Stimulated activated CD8-positive, alpha-beta memory T cell treated with anti-CD3 and anti-CD28 coated beads, Interleukin-4, amount 100 ng/mL, for 1 hour (primary cell): ENCODE measurements at places on chromosomes 5 and 9.

- no peak for DNase-seq
Measured at GRCh38 chr5:94776167-94776566, 157.7 kb downstream of the SLF1 start.

- no peak for DNase-seq
Measured at GRCh38 chr5:168186289-168187074, 105.0 kb upstream of the WWC1 start.

DNA sequence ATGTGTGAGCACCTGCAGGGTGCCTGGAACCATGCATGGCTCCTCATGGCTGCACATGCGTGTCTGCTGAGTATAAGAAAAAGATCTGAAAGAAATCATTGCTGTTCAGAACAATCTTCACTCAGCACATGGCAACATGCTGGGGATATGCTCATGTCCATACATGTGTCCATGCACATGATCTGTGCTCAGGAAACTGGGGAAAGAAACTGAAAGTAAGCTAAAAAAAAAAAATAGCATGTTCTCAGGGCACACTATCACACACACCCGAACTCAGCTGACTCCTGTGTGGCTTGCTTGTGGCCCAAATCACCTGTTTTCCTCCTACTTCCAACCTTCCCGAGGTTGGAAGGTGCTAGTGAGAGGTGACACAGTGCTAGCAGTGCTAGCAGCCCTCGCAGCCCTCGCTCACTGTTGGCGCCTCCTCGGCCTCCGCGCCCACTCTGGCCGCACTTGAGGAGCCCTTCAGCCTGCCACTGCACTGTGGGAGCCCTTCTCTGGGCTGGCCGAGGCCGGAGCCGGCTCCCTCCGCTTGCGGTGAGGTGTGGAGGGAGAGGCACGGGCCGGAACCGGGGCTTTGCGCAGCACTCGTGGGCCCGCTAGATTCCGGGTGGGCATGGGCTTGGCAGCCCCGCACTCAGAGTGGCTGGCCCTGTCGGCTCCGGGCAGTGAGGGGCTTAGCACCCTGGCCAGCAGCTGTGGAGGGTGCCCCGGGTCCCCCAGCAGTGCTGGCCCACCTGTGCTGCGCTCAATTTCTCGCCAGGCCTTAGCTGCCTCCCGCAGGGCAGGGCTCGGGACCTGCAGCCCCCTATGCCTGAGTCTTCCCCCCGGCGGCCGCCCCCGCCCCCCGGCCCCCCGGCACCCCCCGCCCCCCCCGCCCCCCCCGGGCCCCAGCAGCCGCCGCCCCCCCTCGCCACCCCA lies 76.0 kb downstream of the GADD45G start:
- DNase-seq: no peak

DNA sequence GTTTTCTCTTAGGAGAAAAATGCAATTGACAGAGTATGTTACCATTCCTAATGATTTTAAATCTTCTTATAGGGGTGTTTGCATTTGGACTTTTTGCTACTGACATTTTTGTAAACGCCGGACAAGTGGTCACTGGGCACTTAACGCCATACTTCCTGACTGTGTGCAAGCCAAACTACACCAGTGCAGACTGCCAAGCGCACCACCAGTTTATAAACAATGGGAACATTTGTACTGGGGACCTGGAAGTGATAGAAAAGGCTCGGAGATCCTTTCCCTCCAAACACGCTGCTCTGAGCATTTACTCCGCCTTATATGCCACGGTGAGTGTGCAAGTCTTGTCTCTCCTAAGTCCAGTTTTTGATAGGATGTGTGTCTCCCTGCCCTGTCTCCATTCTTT lies 75.7 kb downstream of the BAAT start:
- no peak for DNase-seq

- DNase-seq: no peak
Measured at GRCh38 chr5:149002053-149002452, 60.8 kb downstream of the SH3TC2 start.

GRCh38 chr5:119338326-119338946 lies 17.4 kb upstream of the TNFAIP8 start:
- no peak for DNase-seq

- no peak for DNase-seq
Measured at GRCh38 chr5:170471551-170472178, 32.2 kb upstream of the KCNIP1 start.

GRCh38 chr5:130496215-130496614 lies 592.0 kb downstream of the CHSY3 start:
- no peak for DNase-seq

DNA sequence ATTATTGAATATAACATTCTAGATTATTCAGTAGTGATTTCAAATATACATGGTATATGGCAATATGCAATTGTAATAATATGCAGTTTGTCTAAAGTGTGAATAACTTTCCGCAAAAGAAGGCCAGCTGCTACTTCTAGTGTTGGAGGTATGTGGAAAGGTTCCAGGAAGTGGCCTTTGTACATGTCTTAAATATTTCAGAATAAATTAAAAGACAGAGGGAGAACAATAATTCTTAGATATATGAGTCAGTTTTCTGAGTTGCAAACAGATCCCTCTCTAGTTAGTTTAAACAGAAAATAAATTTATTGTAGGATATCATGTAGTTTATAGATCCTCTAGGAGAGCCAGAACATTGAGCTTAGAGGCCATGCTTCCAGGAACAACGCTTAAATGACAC lies 210.8 kb upstream of the ELL2 start:
- DNase-seq: no peak

DNA sequence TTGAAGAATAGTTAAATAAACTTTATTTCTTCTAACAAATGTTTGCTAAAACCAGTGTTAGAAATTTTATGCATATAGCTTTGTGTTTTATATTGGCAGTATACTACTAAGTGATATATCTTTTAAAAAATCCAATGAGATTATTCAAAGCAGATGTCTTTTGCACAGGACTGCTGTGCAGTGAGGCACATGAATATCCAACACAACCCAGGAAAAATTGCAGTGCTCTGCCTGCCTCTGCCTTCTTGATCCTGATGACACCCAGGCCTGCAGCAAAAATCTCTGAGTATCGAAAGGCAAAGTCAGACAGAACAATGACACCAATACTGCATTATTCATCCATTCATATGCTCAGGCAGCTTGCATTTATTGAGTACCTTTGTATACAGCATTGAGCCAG lies 1076.5 kb upstream of the ARRDC3 start:
- DNase-seq: no peak

- no peak for DNase-seq
Measured at GRCh38 chr9:128233817-128234406, 30.7 kb downstream of the DNM1 start.

- no peak for DNase-seq
Measured at GRCh38 chr5:53902296-53902907, 342.0 kb downstream of the NDUFS4 start.

- DNase-seq: no peak
Measured at GRCh38 chr5:14153071-14153864, 10.1 kb downstream of the TRIO start.

- no peak for DNase-seq
Measured at GRCh38 chr5:7331131-7331530, 64.8 kb upstream of the ADCY2 start.

DNA sequence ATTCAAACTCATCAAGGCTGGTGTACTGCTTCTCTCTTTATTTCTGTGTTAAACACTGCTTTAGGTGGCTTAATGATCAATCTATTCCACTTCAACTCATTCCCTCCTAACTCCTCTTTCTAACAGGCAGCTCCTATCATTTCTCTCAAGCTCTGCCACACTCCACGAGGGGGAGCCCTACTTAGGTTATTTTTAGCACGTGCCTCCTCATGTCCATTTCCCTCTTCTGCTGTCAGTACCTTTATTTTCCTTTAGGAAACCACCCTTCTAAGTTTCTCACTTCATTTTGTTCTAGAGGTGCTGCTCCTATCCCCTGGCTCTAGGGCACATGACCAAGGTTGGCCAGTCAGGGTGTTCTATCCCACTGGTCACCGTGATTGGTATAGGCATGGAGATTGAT lies 6.7 kb upstream of the BRINP1 start:
- DNase-seq: no peak

GRCh38 chr5:149937610-149938009 lies 7.0 kb downstream of the PDE6A start:
- no peak for DNase-seq

GRCh38 chr9:110807956-110808598 lies 139.5 kb downstream of the MUSK start:
- no peak for DNase-seq

GRCh38 chr5:31193591-31194467 lies at the start of gene CDH6:
Gene CDH6, plus strand, starts transcription at chr5:31193686. Its CDS starts 73,788 bp downstream, at chr5:31267474.
- no peak for DNase-seq

GRCh38 chr9:85662573-85662972 lies 79.2 kb downstream of the AGTPBP1 start:
- DNase-seq: no peak

GRCh38 chr9:96258967-96259366 lies 43.0 kb downstream of the HSD17B3 start:
- DNase-seq: no peak

DNA sequence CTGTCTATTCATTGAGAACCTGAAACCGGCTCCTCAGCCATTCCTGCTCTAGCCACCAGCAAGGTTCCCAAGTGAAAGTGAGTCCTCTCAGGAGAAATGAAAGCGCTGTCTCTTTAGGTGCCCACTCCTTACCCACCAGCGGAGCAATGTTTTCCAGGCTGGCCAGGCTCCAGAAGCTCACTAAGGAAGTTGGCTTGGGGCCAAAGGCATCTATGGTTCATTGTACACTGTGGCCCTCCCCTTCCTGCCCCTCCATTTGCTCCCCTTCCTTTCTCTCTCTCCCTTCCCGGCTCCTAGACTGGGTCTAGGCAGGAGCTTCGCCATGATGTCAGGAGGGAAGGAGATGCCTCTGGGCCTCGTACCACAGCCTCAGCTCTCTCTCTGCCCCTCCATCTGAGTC lies 1.1 kb upstream of the GABRP start:
- no peak for DNase-seq

DNA sequence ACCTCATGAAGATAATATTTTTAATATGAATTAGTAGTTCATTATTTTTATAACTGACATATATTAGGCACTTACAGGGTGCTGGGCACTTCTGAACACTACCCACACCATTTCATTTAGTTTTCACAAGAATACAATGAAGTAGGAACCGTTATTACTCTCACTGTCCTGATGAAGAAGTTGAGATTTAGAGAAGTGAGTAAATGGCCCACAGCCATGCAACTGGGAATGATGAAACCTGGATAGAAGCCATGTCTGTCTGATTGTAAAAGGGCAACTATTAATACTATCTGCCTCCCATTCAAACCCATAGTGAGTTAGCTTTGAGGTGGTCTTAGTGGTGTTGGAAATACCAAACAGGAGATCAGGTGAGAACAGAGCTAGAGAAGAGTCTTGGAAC lies 29.6 kb upstream of the OTULINL start:
- no peak for DNase-seq

- no peak for DNase-seq
Measured at GRCh38 chr5:120367896-120368634, 96.0 kb upstream of the PRR16 start.

- DNase-seq: no peak
Measured at GRCh38 chr5:14016549-14016948, 72.1 kb upstream of the DNAH5 start.

- DNase-seq: no peak
Measured at GRCh38 chr5:149580808-149581191, 498 bp upstream of the ARHGEF37 start.

DNA sequence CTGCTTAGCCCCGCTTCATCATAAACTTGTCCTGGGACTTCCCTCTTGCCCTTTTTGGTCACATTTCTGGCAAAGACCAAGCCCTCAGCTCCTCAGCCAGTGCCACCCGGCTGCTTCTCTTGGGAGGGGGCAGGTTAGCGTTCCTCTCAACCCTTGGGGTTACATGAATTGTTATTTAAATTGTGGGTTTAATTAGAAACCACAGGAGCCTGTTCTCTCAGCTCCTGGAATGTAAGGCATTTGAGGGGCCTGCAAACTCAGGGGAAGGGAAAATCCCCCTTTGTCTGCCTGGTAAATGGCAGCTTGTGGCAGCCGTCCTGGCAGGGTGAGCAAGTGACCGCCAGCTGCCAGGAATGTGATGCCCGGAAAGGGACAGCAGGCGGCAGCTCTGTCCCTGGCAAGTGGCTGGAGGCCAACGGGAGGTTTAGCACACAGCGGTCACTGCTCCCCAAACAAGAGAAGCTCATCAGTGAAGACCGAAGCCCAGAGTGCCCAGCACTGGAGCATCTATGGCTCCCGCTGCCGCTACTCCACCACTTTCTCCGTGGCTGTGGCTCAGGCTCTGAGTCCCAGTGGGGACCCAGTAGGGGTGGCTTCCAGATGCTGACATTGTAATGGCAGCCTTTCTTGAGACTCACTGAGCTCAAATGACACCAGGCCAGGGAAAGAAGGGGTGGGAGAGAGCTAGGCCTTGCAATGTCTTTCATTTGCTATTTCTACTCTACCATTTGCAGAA lies 51.7 kb downstream of the SHB start:
- DNase-seq: no peak

GRCh38 chr5:107469485-107470294 lies 201.0 kb downstream of the EFNA5 start:
- no peak for DNase-seq

DNA sequence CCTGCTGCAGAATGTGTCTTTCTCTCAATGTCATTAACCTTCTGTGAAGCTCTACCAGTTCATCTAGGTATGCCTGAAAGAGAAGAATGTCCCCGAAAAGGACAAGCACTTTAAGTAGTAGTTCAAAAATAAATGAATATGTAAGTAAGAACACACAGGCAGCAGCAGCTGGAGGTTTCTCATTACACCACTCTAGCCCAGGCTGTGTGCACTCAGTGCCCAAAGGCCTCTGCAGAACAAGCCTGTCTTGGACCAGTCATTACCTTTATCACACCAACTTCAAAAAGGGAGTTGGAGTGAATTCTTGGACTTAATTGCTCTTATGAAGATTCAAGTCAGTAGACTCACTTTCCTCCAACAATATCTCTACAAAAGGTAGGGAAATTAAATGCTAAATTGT lies 268.8 kb downstream of the MLLT3 start:
- DNase-seq: no peak

DNA sequence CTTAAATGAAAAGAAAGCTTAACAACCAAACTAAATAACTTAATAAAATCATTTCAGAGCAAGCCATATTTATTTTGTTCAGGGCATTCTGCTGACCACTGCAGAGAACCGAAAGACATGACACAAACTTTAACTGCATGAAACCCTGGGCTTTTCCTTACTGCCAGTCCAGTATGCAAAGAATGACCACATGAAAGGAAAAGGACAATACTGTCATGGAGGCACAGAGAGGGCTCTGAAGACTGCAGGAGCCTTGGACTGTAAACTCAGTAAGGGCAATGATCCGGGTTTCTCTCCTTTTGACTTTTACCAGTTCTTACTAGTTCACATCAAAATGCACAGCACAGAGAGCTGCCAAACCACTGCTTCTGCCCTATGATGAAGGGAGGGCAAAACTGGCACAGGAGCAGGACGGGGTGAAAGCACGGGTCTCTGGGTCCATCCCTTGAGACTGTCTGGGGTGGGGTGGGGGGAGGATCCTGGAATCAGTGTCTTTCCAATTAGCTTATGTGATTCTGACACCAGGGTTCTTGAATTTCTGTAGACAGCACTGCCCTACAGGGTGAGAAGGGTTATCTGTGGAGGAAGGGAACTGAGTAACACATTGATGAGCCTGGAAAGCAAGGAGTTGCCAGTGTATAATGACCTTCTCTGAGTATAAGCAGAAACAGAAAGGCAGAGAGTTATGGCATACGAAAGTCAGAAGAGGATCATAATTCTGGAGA lies 44.7 kb downstream of the RNF130 start:
- DNase-seq: no peak
